Tibial nerve (tissue), 4 donors: ENCODE measurements at places on chromosomes 5 and 9. TPM values are rescaled to one million over a fixed set of nuclear protein-coding genes. Genes with fewer than 3 reads are reported as not detected.

The ZDHHC11 gene
- total RNA-seq = 1.7 TPM

The LCN15 gene
- total RNA-seq = not detected

The IFNK gene
- total RNA-seq = not detected

The MYMK gene
- not detected for total RNA-seq

The C5orf22 gene
- 22.8 TPM for total RNA-seq
